MCF 10A (cell line): ENCODE measurements at places on chromosomes 12 and 14. TPM values are rescaled to one million over a fixed set of nuclear protein-coding genes. Genes with fewer than 3 reads are reported as not detected.

C2CD5 gene
- total RNA-seq, result 16.9 and 21.4 TPM in 2 replicates

DNA sequence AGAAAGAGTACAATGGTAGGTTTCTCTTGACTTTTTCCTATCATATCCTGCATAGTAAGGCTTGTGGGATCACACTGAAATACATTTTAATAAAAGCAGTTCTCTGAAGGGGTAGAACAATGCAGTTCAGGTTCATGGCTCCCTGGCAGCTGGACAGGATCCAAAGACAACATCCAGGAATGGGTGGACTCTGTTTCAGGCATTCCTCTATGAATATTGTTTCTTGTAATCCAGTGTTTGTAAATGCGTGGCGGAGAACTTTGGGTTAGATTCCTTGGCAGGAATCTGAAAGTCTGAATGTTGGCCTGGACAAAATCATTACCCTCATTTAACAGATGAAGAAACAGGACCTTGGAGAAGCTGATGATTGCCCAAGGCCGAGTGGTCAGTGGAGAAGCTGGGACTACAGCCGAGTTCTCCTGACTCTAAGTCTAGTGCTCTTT lies 43.5 kb downstream of the SYNE2 start:
- peak; percentile 96 for DNase-seq

DNA sequence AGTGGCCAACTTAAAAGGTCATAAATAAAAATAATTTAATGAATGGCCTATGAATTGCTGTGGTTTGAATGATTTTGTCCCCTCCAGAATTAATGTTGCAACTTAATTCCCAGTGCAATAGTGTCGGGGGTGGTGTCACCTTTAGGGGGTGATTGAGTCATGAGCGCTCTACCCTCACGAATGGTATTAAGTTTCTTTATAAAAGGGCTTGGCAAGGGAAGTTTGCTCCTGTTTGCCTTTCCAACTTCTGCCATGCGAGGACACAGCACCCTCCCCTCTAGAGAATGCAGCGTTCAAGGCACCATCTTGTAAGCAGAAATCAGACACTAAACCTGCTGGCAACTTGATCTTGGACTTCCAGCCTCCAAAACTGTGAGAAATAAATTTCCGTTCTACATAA lies 253.3 kb downstream of the ATXN7L3B start:
- no peak for DNase-seq

GRCh38 chr14:92624764-92625163 lies 111.2 kb downstream of the RIN3 start:
- no peak for DNase-seq

CIT gene
- 22.8 and 25.0 TPM in 2 replicates for total RNA-seq

CCDC198 gene
- total RNA-seq, result not detected in 2 replicates

GRCh38 chr12:22874151-22874550 lies 249.2 kb downstream of the ETNK1 start:
- no peak for DNase-seq

RHEBL1 gene
- 0.35 and 0.93 TPM in 2 replicates for total RNA-seq

DNA sequence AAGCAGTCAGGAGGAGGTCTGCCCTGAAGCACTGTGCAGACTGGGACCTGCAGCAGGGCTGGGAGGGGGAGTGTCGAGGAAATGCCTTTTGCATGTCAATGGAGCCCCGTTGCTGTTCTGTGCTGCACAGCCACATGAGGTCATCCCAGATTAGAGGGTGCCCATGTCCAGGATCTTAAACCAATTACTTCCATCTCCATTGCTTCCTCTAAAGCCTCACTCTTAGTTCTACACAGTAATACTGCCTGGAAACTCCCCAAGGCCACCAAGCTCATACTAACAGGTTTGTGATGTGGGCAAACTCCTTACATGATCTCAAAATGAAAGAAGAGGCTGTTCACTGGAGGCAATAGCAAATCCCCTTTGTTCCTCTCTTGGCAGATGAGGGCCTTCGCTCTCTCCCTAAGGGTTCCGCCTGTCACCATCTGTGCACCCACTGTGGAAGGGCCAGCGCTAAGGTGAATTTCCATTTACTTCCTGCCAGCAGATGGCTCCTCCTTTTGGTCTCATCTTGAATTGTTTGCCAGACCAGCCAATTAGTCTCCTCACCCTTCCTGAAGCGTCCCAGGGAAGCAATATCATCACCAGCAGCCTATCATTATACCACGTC lies 35.4 kb upstream of the LTA4H start:
- DNase-seq, result peak; percentile 22

DNA sequence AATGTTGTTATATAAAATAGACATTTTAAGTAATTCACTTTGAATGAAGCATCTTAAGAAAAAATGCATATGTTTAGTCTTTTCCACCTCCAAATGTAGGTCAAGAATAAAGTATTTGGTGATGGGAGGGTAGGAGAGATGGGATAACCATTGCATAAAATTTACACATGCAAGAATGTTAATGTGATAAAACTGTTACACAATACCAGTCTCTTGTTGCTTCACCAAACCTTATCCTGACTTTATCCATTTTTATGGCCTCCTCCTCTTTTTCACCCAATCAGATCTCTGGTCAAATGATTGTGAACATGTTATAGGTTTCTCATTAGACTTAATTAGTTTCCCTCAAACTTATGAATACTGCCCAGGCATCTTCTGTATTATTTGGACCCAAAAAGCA lies 994.5 kb upstream of the FLRT2 start:
- DNase-seq, result no peak

DNA sequence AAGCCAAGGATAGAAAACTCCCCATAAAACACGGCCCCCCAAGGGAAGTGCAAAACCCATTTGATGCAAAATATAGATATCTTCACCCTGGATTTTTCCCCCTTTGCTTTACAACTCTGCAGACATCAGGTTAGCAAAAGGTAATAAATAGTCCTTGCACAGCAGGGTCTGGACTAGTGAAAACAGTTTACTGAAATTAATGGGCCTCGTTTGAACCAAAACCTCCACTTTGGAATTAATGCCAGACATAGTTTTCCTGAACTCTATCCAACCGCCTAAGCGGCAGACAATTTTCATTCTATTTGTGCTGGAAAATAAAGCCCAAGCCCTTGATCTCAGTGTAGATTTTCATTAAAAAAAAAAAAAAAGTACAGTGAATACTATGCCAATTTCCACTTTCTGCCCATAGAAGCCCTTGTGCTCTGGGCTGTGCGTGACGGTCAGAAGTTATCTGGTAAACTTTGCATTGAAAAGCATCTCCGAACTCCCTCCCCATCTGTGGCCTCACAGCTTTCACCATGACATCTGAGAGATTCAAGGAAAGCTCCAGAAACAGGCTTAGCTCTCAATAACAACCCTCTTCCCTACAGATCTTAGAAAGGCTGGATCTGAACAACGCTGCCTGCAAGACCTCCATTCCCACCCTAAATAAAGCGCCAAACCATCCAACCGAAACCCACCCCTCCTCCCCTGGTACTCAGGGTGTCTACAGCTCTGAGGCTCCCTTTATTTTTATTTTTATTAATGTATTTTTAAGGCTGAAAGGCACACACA lies 11.0 kb upstream of the IRF2BPL start:
- DNase-seq, result no peak

LPAR5 gene
- 2.5 and 2.7 TPM in 2 replicates for total RNA-seq

GRCh38 chr12:16626991-16627390 lies 21.0 kb upstream of the LMO3 start:
- no peak for DNase-seq

- peak; percentile 51 for DNase-seq
Measured at GRCh38 chr12:101064721-101065120, 145.3 kb downstream of the SLC5A8 start.

DNA sequence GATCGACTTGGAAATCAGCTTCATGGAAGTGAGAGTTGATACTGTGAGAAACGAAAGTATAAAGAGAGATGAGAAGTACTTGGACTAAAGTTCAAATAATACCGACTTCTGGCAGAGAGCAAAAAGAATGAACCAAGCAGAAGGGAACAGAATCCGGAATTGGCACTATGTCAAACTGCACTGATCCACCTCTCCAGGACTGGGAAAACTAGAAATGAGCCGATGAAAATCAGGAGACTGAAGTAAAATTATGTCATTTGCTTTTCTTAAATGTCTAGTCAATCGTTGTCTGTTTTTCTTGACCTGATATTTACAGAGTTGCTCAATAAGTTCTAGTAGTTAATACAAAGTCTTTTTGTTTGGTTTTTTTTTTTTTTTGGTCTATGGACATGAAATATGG lies 163.0 kb upstream of the FOXG1 start:
- peak; percentile 54 for DNase-seq

C12orf60 gene
- total RNA-seq, result 2.2 and 2.6 TPM in 2 replicates

LRP1-AS gene
- not detected in 2 replicates for total RNA-seq

- DNase-seq, result peak; percentile 63
Measured at GRCh38 chr12:124715121-124715990, 147.9 kb upstream of the NCOR2 start.

DNA sequence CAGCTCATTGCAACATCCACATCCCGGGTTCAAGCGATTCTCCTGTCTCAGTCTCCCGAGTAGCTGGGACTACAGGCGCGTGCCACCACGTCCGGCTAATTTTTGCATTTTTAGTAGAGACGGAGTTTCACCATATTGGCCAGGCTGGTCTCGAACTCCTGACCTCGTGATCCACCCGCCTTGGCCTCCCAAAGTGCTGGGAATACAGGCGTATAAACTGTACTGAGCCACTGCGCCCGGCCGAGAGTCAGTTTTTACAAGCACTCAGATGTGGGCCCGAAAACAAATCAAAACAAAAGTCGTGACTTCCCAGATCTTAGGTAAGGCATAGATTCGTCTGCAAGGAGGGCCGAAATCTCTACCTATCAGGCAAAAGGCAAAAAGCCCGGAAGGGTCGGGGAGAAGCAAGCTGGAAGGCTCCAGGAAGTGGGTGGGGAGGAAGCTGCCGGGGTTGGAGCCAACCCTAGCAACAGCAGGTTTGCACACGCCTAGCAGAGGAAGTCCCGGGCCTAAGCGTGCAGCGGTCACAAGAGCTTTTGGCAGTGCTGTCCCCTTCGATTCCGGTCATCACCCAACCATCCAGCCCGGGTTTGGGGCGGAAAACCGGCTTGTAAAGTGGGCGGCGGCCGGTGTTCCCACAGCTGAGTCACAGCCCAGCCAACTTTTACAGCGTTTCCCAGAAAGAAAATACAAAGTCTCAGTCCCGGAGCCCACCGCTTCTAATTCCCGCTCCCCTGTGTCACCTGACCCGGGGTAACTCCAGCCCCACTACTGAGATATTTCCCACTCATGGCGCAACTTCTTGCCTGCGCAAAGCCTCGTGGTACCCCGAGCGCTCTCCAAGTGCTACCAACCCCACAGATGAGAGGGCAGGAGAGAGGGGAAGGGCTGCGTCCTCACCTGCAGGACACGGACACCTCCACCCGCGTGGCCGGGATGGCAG lies 583 bp downstream of the CPNE8 start:
- peak; percentile 96 for DNase-seq

GRCh38 chr12:2543801-2544200 lies 251.0 kb upstream of the FKBP4 start:
- no peak for DNase-seq

GRCh38 chr12:90166671-90167070 lies 458.0 kb upstream of the ATP2B1 start:
- DNase-seq, result no peak

DNA sequence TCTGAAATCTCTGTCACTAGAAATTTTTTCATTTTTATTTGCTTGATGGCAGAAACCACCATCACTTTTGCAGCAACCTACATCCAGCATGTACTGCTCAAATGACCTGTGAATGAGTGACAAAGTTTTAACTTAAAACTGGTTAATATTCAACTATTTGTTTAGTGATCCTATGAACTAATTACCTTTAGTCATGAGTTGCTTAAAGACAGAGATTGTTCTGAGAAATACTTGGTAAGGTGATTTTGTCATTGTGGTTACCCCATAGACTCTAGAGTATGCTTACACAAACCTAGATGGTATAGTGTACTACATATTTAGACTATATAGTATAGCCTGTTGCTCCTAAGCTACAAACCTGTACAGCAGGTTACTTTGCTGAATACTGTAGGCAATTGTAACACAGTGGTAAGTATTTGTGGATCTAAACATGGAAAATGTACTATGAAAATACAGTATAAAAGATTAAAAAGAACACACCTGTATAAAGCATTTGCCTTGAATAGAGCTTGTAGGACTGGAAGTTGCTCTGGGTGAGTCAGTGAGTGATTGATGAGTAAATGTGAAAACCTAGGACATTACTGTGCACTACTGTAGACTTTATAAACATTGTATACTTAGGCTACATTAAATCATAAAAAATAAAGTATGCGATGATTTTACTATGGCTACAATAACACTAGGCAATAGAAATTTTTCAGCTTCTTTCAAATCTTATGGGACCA lies 256.6 kb upstream of the PPFIA2 start:
- DNase-seq, result no peak

DNA sequence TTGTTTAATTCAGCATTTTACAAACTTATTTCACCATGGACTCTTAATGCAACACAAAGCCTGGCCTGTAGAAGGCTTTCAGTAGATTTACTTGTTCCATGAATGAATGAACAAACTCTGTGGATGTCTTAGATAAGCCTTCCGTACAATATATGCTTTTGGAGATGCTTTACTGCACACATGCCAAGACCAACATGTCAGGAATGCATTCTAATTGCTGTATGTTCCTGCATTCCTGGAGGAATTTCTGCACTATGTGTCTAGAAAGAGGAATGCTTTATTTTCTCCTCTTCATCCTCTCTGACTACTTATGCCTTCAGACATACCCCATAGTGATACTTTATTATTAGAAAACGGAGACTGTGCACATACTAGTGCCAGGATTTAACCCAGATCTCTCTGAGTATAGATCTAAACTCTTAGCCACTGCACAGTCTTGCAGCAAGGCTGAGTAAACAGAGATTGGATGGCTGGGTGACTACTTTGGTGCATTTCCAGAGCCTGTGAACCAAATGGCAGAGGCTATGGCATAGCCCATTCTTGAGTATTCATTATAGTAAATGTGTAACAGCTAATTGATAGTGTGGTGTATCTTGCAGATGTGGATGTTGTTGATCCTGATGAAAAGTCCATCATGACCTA lies 108.2 kb downstream of the SYNE2 start:
- DNase-seq, result no peak

IL26 gene
- total RNA-seq, result not detected in 2 replicates

- DNase-seq, result peak; percentile 93
Measured at GRCh38 chr12:109820816-109821381, 12.3 kb downstream of the TRPV4 start.
